ENCODE measurements at places on chromosomes 4 and X.

GRCh38 chrX:56366901-56367300 lies 134.7 kb downstream of the KLF8 start:
- DNase-seq: no peak

GRCh38 chrX:121160987-121161386 lies 113.6 kb downstream of the GLUD2 start:
- no peak for DNase-seq

- DNase-seq: no peak
Measured at GRCh38 chr4:32987111-32987510, 2266.9 kb downstream of the PCDH7 start.

DNA sequence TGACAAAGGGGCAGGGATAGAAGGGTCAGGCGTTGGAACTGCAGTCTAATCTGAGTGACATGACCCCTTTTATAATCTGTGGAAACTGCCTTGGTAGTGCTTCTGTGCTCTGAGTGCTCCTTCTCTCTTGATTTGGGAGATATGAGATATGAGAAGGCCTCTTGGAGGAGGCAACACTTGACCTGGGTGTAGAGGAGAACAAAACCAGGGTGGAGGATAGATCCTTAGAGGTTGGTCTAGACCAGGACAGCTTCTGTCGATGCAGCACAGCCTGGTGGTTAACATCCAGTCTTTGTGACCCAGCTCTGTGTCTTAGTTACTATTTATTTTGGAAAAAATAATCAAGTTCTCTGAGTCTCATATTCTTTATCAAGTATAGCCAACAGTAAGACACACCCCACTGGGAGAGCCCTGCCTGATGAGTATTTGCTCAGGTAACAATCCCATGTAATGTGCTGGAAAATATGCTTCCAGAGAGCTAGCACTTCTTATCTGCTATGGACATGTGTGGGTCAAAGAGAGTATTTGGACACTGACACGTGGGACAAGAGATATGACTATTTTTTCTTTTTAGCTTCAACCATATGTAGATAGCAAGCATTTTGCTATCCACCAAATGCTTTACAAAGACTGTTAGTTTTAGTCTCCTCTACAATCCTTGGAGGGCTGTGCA lies 9.1 kb downstream of the USP51 start:
- DNase-seq: no peak

GRCh38 chr4:17260166-17260907 lies 251.6 kb downstream of the QDPR start:
- DNase-seq: no peak
